Cardiac fibroblast (primary cell): ENCODE measurements at places on chromosomes 3 and 15.

GRCh38 chr15:61524086-61524485, 295.0 kb upstream of the RORA start:
- no peak for DNase-seq

DNA sequence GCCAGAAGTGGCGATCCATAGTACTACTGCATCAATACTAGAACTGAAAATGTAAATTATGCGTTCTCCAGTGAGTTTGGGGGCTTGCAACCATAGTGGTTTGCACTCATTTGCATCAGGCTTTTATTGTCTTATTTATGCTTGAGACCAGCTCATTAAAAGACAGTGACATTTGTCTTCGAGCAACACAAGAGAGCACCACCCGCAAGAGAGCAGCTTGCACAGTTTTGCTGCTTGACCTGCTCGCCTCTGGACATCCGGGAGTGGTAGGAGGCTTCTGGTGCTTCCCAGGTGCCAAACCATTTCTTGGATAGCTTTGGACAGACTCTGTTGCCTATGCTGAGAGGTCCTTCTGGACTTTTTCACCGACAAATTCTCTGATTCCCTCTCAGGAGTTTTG, 294.6 kb downstream of the MEX3B start:
- DNase-seq = no peak

GRCh38 chr3:42161050-42161935, 70.1 kb downstream of the TRAK1 start:
- DNase-seq = peak; percentile 35

DNA sequence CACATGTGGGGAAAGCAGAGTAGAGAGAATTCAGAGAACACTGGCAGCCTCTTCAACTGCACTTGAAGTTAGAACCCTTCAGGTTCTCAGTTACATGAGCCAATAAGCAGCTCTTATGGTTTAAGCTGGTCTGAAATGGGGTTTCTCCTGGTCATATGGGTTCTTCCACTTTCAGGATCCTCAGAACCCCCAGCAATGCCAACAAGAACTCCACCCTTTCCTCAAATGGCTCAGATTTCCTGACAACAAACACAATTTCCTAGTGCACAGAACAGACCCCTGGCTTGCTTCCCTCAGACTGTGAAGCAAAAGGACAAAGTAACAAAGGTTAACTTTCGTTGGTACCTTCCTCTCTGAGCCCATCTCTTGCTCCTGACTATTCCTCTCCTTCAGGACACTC, 23.9 kb upstream of the FRMD4B start:
- DNase-seq = no peak

- peak; percentile 34 for DNase-seq
These were observed 214.9 kb upstream of the ARRDC4 start for GRCh38 chr15:97745481-97746071.

- DNase-seq = no peak
These were observed 242.6 kb upstream of the TPM1 start for GRCh38 chr15:62799919-62800318.

- DNase-seq = no peak
These were observed 10.7 kb downstream of the B2M start for GRCh38 chr15:44722011-44722410.

- DNase-seq = peak; percentile 27
These were observed 78.1 kb upstream of the RNF7 start for GRCh38 chr3:141659821-141660613.

- peak; percentile 42 for DNase-seq
These were observed 22.7 kb upstream of the IREB2 start for GRCh38 chr15:78415284-78415683.

DNA sequence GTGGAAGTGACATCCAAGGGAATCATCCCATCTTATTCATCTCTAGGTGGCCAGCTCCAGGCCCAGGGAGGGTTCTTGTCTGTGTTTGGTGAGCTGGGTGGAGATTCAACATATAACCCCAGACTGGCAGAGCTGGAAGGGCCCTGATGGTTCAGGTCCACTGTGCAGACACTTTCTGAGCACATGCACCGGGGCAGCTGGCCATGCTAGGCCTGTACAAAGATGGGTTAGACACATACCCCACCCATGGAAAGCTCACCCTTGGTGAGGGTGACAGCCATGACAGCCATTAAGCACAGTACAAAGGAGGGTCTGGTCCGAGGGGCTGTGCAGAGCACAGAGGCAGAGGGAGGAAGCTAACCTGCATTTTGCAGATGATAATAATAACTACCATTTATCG, 100.4 kb downstream of the CORO2B start:
- DNase-seq = no peak

DNA sequence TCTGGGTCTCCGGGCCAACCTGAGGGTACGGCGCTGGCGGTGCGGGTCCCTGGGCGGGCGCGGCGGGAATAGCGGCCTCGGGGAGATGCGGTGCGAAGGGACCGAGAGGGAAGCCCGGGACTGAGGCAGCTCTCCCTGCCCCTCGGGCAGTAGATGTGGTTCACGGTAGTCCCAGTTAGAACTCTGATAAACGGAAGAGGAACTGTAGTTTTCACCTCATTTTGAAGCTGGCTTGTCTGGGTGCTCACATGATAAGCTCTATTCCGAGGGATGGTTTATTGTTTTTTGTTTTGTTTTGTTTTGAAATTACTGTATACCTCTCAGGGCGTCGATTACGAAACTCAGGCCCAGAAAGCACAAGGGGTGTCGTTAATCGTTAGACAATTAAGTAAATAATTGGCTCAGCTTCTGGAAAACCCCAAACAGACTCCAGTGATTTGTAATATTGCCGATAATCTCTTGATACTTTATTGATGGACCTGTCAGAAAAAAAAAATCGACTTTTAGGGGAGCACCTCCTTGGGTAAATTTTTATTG, 413 bp downstream of the NUSAP1 start:
- DNase-seq = no peak

DNA sequence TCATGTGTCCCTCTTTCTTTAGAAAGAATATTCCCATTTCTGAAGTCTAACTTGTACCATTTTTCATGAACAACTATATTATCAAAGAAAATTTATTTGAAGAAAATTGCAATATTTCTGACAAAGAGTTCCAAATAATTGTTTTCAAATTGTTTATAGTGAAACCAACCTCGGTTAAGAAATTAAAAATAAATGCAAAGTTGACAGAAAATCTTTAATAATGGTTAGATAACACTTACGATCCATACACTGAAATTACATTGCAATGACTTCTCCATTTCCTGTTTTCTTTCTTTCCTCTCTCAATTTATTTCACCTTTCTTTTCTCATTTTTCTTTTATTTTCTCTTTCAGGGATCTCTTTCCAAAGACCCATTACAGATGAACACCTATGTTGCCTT, 125.1 kb downstream of the STAC start:
- no peak for DNase-seq

DNA sequence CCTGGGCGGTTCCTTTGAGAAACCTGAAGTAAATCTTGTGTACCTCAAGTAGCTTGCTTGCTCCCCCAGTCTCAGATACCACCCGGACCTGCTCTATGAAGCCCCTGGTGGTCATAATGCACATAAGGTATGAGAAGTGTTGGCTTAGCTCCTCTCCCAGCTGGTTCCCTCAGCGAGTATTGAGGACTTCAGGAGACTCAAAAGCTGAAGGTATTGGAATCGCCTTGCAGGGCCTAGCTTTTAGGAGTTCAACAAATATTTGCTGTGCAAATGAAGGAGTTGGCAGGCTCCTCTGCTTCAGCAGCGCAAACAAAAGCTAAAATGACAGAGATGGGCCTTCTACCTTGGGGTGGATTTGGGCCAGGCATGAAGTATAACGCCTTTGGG, 1.7 kb downstream of the CMTM8 start:
- peak; percentile 32 for DNase-seq

- DNase-seq = peak; percentile 59
These were observed 24.5 kb upstream of the TM4SF1 start for GRCh38 chr3:149401926-149402310.

GRCh38 chr15:98682992-98683701, 34.8 kb downstream of the IGF1R start:
- DNase-seq = peak; percentile 26

GRCh38 chr15:61835496-61836106, 224.6 kb downstream of the VPS13C start:
- DNase-seq = peak; percentile 71

DNA sequence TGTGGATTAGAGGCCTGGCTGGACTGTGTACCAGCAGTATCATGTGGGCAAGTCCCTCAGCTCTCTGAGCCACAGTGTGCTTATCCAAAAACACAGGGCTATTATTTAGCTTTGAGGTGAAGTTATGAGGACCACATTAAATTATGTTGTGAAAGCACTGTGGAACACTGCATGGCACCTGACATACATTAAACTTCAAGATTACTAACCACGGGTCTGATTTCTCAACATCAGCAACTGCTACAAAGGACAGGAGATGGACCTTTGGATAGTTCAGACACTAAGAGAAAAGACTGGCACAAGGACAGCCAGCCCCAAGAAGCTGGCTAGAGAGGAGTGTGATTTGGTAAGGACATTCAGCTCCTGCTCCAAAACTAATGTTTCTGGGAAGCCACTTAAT, 21.3 kb downstream of the CLK3 start:
- DNase-seq = no peak

- DNase-seq = peak; percentile 57
These were observed 244.7 kb upstream of the ZPLD1 start for GRCh38 chr3:102189956-102190723.

GRCh38 chr15:74782259-74783071, 585 bp downstream of the CSK start:
- no peak for DNase-seq

DNA sequence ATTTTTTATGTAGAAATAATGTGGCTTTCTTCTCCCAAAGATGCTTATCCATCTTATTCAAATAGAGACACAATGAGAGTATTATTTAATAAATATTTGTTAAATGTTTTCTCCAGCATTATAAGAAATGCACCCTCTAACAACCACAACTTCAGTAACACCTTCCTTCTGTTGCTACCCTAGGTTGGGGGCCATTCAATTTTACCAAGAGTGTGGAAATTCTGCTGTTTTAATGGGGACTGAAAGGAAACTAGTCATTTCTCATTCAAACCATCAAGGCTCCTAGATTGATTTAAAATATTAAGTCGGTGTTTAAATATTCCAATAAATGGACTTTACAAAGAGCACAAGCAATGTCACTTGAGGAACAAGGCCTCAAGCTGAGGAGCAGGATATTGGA, 7.6 kb downstream of the ONECUT1 start:
- DNase-seq = no peak

GRCh38 chr3:71580636-71581456, 2.7 kb downstream of the FOXP1 start:
- DNase-seq = no peak

- DNase-seq = no peak
These were observed 598.6 kb downstream of the FOXP1 start for GRCh38 chr3:70984776-70985482.

DNA sequence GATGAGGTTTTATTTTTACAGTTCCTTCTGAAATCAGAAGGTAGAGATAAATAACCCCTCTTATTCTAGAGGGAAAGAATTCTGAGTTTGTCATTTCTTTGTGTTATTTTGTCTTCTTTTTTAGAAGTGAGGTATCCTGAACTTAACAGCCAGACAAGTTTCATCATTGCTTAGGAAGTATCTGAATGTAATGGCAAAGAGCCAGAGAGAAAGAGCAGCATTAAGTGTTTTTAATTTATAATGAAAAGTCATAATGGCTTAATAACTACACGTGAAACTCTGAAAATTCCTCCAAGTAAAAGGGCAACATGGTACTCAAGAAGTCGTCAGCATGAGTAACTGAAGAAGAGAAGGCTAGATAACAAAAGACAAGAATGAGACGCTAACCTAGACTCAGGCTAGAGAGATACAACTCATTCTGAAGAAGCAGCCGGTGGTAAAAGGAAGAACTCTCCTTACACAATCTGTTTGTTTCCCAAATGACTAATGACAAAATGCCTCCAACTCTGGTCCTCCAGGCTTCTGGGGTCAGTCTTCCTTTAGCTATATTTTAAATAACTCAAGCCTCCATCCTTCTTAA, 116.2 kb upstream of the NECTIN3 start:
- peak; percentile 56 for DNase-seq

GRCh38 chr3:88991496-88991895, 115.9 kb upstream of the EPHA3 start:
- peak; percentile 44 for DNase-seq

GRCh38 chr15:70936326-70936725, 43.7 kb downstream of the LRRC49 start:
- peak; percentile 16 for DNase-seq

GRCh38 chr3:62631488-62631887, 243.7 kb downstream of the CADPS start:
- DNase-seq = no peak

GRCh38 chr15:57213862-57214261, 162.4 kb upstream of the CGNL1 start:
- DNase-seq = peak; percentile 79

DNA sequence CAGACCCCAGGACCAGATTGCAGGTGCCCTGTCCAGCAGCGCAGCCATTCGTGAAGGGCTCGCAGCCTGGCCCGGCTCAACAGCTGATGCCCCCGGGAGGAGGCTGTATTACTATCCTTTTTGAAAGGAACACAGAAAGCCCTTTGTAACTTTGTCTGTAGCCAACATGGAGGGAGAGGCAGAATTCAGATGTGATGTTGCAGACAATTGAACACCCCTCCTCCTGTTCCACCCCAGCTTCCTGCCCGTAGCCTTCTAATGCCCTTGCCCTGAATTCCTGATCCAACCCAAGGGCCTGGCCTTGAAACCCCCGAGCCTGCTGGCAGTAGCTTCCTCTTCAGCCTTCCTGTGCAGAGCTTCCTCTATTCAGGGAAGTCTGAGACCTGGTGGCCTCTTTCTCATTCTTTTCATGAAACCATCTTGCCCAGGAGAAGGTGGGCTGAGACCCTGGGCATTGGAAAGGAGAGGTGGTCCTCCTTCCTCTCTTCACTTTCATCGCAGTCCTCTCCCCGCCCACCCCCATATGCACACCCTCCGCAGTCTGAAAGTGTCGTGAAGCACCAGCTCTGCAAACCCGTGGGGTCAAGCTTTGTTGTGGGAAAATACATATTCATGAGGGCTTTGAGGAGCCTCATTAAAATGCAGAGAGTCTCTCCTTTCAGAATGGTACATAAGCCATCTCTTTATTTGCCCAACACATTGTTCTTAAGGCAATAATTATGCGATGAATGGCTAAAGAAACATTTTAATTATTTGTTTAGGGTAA, 109.2 kb downstream of the APBA2 start:
- no peak for DNase-seq

DNA sequence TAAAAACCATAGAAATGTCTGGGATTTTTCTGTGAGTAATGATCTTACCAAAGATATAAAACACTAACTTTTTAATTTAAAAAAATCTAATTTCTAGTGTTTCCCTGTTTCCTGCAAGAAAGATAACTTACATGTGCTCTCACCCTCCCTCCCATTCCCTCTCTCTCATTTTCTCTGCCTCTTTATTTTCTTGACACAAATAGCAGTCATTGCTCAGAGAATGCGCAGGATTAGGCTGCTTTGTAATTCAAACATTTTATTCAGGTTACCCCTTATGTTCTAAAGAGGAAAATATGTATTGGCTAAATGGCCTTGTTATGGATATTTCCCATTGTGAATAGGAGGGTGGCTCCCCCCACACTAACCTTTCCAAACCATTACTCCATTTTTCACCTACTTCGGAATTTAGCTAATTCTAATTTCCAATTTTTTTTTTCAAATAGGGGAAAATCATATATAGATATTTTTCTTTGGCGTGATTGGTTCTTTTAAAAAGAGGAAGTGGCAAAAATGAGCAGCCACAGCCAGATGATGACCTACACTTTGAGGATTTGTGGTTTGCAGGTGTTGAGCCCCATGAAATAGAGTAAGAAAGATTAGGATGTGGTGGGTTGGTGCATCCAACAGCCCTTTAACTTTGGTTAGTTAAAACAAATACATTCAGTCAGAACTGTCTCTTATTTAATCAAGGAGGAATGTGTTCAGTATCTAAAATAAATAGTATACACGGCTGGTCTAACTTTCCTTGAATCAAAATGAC, 554.4 kb downstream of the IGSF11 start:
- no peak for DNase-seq

GRCh38 chr3:13385373-13385965, 34.7 kb downstream of the NUP210 start:
- no peak for DNase-seq
